ENCODE measurements at places on chromosomes 6 and 20.

DNA sequence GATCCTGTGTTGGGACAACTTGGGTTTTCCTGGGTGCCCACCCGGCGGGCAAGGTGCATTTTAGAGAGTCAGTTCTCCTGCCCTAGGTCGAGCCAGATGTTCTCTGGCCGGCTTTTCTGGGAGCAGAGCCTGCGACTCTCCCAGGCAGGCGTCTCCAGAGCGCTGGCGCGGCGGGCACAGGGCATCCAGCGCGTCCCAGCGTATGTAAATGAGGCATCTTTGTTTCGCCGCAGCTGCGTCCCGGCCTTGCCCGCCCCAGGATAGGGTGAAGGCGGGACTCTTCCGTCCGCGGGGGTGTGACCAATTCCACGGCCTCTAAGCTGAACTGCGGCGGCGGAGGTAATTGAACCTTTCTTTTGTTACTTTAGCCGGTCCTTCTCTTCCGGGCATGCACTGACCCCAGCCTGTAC lies 9.1 kb downstream of the GRIK2 start:
- peak; percentile 96 for DNase-seq

- DNase-seq: no peak
These were observed 172.8 kb downstream of the GJA1 start for GRCh38 chr6:121608270-121608669.

DNA sequence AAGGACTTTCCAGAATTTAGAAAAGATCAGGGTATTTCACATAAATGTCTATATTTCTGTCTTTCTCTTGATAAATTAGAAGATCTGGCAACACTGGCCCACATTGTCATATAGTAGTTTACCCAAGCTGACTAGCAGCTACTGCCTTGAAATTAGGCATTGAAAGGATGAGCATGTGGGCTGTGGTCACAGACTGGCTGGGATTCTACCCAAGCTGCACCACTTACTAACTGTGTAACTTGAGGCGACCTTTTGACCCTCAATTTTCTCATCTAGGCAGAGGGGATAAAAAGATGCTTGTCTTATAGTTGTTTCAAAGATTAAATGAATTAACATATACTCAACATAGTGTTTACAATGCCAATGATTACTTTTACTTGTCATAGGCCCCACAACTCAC lies 152.7 kb upstream of the BMP2 start:
- DNase-seq: no peak

- DNase-seq: no peak
These were observed 71.5 kb downstream of the PKHD1 start for GRCh38 chr6:52015953-52016352.

GRCh38 chr6:48183178-48183577 lies 72.2 kb upstream of the PTCHD4 start:
- DNase-seq: peak; percentile 14

DNA sequence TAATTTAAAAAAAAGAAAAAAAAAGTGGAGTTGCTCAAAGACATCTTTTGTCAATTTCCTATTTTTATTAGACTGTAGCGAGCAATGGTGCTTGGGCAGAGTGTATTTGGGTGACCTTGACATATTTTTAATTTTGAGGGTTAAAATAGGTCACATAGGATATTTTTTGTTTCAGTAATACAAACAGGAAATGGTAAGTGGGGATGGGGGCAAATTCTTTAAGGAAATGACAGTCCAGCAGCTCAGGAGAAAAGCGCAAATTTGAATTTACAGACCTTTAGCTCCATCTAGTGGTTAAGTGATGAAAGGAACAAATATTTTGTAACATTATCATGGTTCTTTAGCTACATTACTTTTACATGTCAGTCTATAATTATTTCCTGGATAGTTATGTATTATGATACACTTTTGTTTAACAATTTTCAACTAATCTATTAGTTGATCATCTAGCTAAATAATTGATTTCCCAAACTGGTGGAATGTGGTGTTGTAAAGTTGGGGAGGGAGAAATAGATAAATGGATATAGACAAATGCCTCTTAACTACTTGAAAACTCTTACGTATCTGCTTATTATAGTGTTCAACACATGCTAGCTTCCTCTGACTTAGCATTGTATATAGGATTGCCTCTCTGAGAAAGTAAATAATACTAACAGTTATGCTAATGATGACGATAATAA lies 10.0 kb downstream of the CITED2 start:
- peak; percentile 85 for DNase-seq

DNA sequence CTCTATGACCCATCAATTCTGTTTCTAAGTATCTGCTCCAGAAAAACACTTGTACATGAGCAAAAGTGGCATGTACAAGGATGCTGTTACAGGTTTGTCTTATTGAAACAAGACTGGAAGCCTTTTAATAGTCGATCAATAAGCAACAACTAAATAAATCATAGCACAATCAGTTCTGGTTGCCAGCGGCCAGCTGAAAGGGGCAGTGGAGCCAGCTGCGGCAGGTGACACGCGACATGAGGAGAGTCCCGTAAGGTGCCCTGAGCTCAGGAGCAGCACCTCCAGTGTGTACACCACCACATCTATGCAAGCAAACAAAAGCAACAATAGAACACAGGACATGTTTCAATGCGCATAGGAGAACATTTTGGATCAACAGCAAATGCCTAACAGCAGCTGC lies 20.7 kb upstream of the NNAT start:
- DNase-seq: no peak

GRCh38 chr6:99130897-99131873 lies 183.4 kb upstream of the FBXL4 start:
- peak; percentile 19 for DNase-seq

All from NCI-H69 (cell line).